ENCODE measurements at places on chromosomes 2 and 18. TPM values are rescaled to one million over a fixed set of nuclear protein-coding genes. Genes with fewer than 3 reads are reported as not detected.
A peak's percentile ranks its signal among the peaks of the same experiment; 100 is the strongest.

- no peak overlapping the region for H3K4me3 ChIP-seq
- H3K27me3 ChIP-seq = no peaks in the 10 kb centered on the region
- DNase-seq = peak; percentile 28
- no peak overlapping the region for H3K27ac ChIP-seq
- H3K36me3 ChIP-seq = no peaks in the 10 kb centered on the region
Observed at GRCh38 chr2:60840880-60841279, 40.5 kb upstream of the REL start.

Gene ZNF521
- total RNA-seq = not detected

Gene TMEM37
- not detected for total RNA-seq

Gene MYCN
- total RNA-seq = 0.16 TPM

GRCh38 chr2:2056531-2056930, 274.5 kb downstream of the MYT1L start:
- H3K27ac ChIP-seq = peak overlapping the region; percentile 73
- H3K36me3 ChIP-seq = no peaks in the 10 kb centered on the region
- H3K27me3 ChIP-seq = no peaks in the 10 kb centered on the region
- H3K4me1 ChIP-seq = peaks cover 15% of the 10 kb centered on the region
- H3K4me3 ChIP-seq = no peak overlapping the region

DNA sequence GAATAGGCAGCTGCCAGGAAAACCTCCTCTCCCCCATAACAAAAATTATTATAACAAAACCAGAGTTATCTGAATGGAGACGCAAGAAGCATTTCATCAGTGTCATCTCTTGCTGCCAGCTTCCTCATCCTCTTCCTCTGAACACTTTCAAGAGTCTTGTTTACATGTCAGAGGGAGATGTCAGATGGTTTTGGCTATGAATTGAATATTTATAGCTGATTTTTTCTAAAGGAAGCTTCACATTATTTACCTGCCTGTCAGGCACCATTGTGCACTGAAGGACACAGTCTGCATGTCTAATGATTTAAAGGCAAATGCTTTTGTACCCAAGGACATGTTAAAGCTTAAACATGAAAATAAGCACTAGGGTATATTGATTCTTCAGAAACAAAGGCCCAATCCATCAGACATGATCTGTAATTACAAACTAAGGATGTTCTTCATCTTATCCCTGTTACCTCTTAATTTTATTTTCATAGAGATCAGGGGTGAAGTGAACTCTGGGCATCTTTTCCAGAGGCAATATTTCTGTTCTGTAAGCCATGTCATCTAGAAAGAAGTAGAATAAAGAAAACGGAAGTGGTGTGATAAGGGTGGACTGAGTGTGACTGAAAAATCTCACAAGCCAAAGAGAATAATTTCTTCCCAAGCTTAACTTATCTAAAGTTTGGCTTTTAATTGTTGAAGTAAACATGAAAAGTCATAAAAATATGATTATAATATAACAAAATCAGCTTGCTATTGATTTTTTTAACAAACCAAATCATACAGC, 168.7 kb downstream of the ANKRD44 start:
- peak overlapping the region; percentile 80 for H3K27ac ChIP-seq
- peaks cover 72% of the 10 kb centered on the region for H3K4me1 ChIP-seq
- no peaks in the 10 kb centered on the region for H3K27me3 ChIP-seq
- DNase-seq = no peak
- peaks cover 40% of the 10 kb centered on the region for H3K36me3 ChIP-seq
- H3K4me3 ChIP-seq = no peak overlapping the region

Gene UGT1A4
- total RNA-seq = not detected

DNA sequence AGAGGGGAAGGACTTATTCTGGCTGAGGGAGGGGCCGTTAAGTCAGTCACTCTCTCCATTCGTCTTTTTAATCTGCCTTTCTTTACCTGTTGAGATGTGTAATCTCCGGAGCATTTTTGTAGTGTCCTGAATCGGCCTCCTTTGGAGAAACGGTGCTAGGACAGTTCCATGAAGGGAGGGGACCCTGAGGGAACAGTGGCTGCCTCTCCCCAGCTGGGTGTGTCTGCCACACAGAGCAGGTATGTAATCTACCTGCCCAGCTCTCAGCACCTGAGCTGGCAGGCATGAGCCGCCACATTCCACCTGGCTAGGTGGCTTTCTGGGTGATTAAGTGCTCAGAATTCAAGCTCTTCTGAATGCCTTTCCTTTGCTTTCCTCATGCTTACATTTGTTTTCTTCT, 131.2 kb downstream of the WDSUB1 start:
- no peaks in the 10 kb centered on the region for H3K36me3 ChIP-seq
- H3K4me1 ChIP-seq = peaks cover 18% of the 10 kb centered on the region
- no peak overlapping the region for H3K27ac ChIP-seq
- no peak for DNase-seq
- H3K4me3 ChIP-seq = no peak overlapping the region

DNA sequence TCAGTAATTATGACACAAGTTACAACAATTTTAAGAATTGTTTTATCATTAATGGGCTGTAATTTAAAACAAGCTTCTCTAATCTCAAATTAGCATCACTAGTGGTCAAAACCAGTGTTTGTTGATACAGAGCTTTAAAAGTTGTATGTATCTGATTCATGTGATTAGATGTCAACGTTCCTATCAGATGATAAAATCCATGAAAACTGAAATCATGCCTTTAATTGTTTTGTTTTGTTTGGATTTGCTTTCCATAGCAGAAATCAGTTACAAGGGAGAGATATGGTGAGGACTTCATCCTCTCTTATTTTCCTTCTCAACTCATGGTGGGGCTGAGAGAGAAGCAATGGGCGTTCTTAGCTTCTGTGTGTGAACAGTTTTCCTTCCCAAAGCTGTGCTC, 469.6 kb downstream of the PID1 start:
- H3K27ac ChIP-seq = no peak overlapping the region
- no peaks in the 10 kb centered on the region for H3K36me3 ChIP-seq
- H3K27me3 ChIP-seq = no peaks in the 10 kb centered on the region

Gene ERMN
- 0.87 TPM for total RNA-seq

DNA sequence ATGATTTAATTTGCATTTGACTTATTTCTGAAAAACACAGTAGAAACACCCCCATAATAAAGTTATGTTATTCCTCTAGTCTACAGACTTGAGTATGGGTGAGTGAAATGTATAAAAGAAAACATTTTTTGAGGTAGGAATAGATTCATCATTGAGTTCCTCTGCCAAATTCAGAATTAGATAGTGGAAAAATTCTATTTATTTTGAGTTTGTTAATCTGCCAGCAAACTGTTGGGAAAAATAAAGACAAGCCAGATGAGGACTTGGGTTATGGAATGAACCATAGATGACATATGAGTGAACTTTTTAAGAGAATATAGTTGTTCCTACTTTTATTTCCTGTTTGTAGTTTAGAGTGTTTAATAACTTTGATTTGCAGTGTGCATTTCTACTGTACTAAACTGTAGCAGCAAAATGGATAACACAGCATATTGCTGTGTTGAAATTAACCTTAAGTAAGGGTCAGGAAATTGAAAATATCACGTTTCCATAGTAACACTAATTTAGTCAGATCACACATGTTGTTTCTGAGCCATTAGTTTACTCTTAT, 35.6 kb upstream of the PNPT1 start:
- no peak overlapping the region for H3K4me3 ChIP-seq
- no peaks in the 10 kb centered on the region for H3K36me3 ChIP-seq
- no peak overlapping the region for H3K27ac ChIP-seq

Gene EIF5B
- 71.6 TPM for total RNA-seq

GRCh38 chr2:98310010-98310409, 36.2 kb upstream of the CNGA3 start:
- H3K27ac ChIP-seq = no peak overlapping the region
- no peak for DNase-seq
- H3K4me1 ChIP-seq = no peaks in the 10 kb centered on the region

DNA sequence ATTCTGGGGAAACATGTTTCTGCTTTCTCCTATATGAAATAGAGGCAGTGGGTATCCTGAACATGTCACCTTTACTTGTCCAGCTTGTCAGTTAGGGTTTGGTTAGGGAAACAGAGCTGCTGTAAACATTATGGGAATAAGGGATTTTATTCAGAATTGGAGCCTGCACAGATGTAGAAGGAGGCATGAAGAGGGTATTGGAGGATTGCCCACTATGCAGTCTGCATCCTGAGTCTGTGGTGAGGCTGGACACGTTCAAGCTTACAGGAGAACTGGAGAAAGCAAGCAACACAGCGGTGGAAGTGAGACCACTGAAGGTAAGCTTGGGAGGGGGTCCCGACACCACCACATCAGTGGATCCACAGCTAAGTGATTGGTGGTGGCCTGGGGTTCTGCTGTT, 443.0 kb upstream of the TNP1 start:
- H3K27me3 ChIP-seq = peaks cover 2% of the 10 kb centered on the region
- H3K4me3 ChIP-seq = no peak overlapping the region
- H3K4me1 ChIP-seq = no peaks in the 10 kb centered on the region
- H3K36me3 ChIP-seq = no peaks in the 10 kb centered on the region

GRCh38 chr2:17051538-17051937, 385.9 kb upstream of the CYRIA start:
- H3K36me3 ChIP-seq = no peaks in the 10 kb centered on the region
- DNase-seq = no peak
- no peaks in the 10 kb centered on the region for H3K4me1 ChIP-seq
- no peaks in the 10 kb centered on the region for H3K27me3 ChIP-seq

Gene MAP4K3
- total RNA-seq = 6.5 TPM

GRCh38 chr2:107028661-107029060, 142.7 kb upstream of the ST6GAL2 start:
- no peaks in the 10 kb centered on the region for H3K4me1 ChIP-seq
- no peak overlapping the region for H3K27ac ChIP-seq
- H3K27me3 ChIP-seq = no peaks in the 10 kb centered on the region

DNA sequence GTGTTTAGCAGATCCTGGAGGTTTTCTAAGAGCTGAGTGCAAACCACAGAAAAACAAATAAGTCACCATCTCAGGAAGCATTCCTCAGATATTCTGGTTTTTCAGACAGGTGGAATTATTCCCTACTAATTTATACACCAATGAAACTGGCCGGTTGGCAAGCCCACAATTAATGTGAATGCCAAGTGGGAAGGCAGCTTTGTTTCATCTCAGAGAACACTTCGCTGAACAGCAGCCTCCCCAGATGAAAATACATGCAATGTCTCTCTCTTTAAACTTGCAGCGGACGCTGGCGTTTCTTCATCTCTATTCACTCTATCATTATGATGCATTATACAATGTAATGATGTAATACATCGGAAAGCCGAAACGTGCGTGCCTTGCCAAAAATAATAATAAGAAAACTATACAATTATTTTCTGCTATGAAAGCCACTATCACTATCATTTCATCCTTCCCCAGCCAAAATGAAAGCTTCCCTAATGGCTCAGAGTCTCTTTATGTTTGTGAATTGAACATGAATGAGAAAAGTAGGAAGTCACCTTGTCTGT, 649.4 kb downstream of the BCL11A start:
- peaks cover 6% of the 10 kb centered on the region for H3K4me1 ChIP-seq
- no peak for DNase-seq
- no peak overlapping the region for H3K27ac ChIP-seq
- no peaks in the 10 kb centered on the region for H3K36me3 ChIP-seq
- H3K4me3 ChIP-seq = no peak overlapping the region

Gene FOXI3
- total RNA-seq = not detected

Gene EIF4E2
- 49.2 TPM for total RNA-seq

Gene DCDC2C
- not detected for total RNA-seq

- peaks cover 43% of the 10 kb centered on the region for H3K4me1 ChIP-seq
- H3K27ac ChIP-seq = no peak overlapping the region
- peak overlapping the region; percentile 30 for H3K4me3 ChIP-seq
- H3K27me3 ChIP-seq = peaks cover 6% of the 10 kb centered on the region
Observed at GRCh38 chr2:58239243-58239925, 1.7 kb downstream of the FANCL start.

DNA sequence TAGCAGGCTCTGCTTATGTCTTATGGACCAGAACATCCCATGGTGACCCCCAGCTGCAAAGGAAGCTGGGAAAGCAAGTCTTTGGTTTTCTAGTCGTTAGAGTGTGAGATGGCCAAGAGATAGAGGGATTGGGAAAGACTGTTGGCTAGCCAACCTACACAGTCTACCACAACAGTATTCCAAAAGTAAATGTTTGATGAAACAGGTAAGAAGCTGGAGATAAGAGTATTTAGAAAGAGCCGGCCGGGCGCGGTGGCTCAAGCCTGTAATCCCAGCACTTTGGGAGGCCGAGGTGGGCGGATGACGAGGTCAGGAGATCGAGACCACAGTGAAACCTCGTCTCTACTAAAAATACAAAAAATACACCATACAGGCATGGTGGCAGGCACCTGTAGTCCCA, 124.4 kb downstream of the GALNT1 start:
- H3K4me3 ChIP-seq = no peak overlapping the region
- DNase-seq = no peak
- H3K36me3 ChIP-seq = peaks cover 23% of the 10 kb centered on the region
- no peak overlapping the region for H3K27ac ChIP-seq
- H3K4me1 ChIP-seq = no peaks in the 10 kb centered on the region

Gene EVX2
- total RNA-seq = not detected

DNA sequence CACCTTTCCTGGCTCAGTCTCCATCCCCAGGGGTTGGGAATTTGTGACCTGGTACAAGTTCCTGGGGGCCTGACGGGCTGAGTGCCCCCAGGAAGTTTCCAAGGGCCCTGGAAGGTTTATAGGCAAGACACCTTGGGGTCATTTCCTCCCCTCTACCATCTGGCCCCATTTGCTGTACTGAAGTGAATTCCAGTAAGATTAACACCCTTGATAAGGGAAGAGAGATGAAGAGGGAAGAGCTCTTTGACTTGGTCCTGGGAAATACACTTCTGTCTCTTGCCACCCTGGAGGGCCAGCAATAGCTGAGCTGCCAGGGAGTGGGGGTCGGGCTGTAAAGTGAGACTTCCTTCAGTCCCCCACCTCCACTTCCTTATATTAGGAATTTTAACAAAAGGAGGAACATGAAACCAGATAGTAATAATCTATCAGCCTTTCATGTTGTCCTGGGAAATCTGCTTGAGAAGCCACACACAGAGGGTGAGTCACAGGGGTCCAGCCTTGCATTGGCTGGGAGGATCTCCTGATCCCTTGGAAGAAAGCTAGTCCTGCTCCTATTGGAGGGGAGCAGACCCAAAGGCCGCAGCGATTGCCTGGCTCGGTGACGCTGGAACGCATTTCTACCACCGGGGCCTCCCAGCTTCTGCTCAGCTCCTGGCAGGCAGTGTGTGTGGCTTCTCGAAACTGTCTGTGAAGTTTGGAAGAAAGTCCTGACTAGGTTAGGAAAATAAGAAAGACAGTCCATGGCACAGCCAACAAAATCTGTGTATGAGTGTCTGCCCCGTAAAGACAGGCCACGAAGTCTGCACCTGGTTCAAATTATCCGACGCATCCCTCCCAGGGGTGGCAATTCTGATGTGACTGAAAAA, 87.3 kb downstream of the ACAA2 start:
- H3K36me3 ChIP-seq = no peaks in the 10 kb centered on the region
- no peak overlapping the region for H3K4me3 ChIP-seq
- DNase-seq = no peak
- peaks cover 20% of the 10 kb centered on the region for H3K27me3 ChIP-seq

GRCh38 chr2:10844097-10844496, 31.5 kb upstream of the PDIA6 start:
- no peaks in the 10 kb centered on the region for H3K4me1 ChIP-seq
- H3K27ac ChIP-seq = no peak overlapping the region
- DNase-seq = no peak
- no peak overlapping the region for H3K4me3 ChIP-seq
- H3K27me3 ChIP-seq = peaks cover 9% of the 10 kb centered on the region

Gene CD207
- not detected for total RNA-seq

Gene TWSG1
- 14.9 TPM for total RNA-seq
